ENCODE measurements at places on chromosomes 6 and 20.

GRCh38 chr6:153476243-153476642, 345.2 kb upstream of the RGS17 start:
- no peak for DNase-seq

DNA sequence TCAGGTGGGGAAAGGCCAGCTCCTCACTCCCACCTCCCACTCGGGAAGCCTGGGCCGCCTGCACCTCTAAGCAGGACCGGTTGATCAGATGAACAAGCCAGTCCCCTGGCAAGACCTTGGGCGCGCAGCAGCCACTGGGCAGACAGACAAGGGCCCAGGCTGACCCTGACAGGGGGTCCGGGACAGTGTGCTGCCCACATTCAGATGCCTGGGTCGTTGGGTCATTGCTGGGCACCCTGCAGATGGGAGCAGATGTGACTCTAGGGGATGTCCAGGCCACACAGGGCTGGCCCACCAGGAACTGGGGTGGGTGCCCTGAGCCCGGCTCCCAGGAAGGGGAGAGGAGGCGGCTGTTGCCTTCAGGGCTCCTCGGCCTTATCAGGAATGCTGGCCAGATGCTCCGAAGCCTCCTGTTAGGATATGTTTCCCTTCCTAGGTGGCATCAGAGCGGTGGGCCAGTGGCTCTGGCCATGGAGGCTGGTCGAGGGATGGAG, 17.3 kb upstream of the FRMD1 start:
- DNase-seq, result no peak

DNA sequence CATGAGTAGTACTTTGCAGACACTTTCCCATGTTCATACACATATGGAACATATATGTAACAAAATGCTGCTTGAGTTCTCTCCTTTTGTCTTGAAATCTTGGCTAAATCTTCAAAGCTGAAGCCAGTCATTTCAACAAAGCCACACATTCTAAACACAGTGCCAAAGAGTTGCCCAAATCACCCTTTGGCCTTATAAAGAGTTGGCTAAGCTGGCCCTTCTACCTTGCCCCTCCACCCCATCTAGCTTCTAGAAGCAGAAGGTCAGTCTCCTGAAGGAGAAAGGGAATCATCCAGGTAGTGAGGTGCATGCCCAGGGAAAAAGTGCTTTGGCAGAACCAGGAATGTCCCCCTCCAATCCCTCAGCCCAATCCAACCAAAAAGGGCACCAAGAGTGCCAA, 58.3 kb downstream of the ALDH8A1 start:
- DNase-seq, result no peak

- DNase-seq, result no peak
Observed at GRCh38 chr6:99814230-99814928, 179.6 kb downstream of the MCHR2 start.

DNA sequence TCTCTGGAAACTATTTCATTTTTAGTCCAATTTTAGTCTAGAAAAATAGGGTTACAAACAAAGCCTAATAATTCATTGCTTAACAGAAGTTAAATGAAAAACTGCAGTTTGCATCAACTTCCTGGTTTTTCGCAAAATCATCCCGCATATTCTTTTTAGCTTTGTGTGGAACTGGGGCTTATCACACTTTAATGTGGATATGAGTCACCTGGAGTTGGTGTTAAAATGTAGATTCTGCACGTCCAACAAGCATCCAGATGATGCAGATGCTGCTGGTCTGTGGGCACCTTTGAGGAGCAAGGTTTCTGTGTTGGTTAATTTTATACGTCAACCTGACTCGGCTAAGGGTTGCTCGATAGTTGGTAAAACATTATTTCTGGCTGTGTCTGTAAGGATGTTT, 126.1 kb downstream of the PLCB4 start:
- DNase-seq, result no peak

- DNase-seq, result no peak
Observed at GRCh38 chr6:37456816-37457560, 24.0 kb downstream of the CMTR1 start.

Data from activated T-cell treated with anti-CD3 and anti-CD28 coated beads, Interleukin-2, amount 50 U/mL, for 1 hour (primary cell).